GOT3 (cell line): ENCODE measurements at places on chromosomes 5 and 9.

GRCh38 chr5:135466178-135467050, 14.3 kb upstream of the TIFAB start:
- DNase-seq, result peak; percentile 49

DNA sequence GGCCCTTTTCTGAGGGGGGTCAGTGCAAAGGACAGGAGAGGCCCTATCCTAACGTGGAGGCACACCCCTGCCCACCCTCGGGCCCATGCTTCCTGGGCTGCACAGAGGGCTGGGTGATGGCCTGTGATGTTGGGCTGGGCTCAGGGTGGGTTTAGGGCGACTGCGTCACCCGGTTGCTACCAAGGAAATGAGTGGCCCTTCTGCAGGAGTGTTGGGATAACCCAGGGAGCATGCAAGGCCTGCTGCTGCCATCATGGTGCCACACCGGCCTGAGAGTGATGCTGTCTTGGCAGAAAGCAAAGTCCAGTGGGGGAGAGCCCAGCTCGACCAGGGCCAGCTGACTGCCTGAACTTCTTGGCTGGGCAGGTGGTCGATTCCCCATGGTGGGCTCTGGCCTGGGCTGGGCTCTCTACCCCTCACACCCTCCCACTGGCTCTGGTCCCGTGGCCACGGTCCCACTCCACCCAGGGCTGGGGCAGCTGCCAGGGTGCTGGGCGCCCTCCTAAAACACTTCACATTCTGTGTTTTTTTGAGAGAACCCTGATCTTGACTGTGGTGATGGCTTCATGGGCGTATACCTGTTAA, 21.5 kb upstream of the MRNIP start:
- no peak for DNase-seq

DNA sequence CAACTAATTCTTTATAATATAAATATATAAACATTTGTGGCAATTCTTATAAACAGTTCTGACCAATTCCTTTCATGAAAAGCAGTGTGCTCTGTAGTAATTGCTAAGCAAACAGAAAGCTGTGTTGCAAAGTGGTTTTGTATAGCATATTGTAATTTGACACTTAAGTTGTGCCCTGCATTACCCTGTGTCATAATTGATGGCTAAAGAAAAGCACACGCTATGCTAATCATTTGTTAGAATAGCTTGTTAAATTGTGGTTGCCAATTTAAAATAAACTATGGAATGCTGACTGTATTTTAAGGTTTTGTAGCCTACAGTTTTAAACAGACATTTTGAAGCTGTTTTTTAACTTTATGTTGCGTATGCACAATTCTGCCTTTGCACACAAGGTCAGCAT, 140.0 kb downstream of the PBX3 start:
- no peak for DNase-seq

GRCh38 chr5:160800375-160801275, 51.4 kb downstream of the ATP10B start:
- no peak for DNase-seq

- DNase-seq, result no peak
These were observed 554.0 kb downstream of the BNC2 start for GRCh38 chr9:16316456-16316855.
